ENCODE measurements at places on chromosomes 12 and 14.

DNA sequence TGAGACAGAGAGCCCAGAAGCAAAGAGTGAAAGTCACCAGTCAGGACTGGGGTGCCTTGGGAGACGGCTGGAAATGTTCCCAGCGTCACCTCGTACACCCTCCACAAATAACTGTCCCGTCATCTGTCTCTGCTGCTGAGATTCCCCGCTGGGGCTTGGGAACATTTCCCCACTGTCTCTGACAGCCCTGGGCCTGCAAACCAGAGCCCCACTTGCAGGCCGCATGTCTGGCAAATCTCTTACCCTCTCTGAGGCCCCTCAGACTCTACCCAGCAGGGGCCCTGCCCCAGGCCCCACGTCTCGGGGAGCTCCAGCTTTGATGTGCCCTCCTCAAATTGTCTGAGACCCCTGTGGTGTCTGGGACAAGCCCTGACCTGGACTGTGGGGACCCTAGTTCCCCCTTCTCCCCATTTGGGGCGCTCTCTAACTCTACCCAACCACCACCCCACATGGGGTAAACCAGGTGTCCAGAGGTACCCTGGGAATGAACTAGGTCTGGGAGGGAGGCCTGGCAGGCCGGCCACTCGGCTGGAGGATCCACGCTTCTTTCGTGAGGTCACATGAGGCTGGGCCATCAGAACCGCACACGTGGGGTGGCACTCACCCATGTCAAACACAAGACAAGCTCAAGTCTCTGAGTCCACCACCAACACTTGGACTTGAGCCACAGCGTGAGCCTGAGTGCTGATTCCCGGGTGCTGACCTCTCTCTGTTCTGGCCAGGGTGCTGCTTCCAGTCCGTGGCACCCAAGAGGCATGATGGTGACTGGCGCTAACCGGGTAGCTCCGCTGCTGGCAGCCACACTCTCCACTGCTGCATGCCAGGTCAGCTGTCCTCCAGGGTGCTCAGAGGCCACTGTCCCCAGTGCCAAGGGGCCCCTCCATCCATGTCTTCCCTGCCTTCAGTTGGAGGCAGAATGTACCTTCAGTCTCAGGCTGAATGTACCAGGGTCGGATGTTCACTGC, 59.8 kb downstream of the DIO3 start:
- no peak for DNase-seq

DNA sequence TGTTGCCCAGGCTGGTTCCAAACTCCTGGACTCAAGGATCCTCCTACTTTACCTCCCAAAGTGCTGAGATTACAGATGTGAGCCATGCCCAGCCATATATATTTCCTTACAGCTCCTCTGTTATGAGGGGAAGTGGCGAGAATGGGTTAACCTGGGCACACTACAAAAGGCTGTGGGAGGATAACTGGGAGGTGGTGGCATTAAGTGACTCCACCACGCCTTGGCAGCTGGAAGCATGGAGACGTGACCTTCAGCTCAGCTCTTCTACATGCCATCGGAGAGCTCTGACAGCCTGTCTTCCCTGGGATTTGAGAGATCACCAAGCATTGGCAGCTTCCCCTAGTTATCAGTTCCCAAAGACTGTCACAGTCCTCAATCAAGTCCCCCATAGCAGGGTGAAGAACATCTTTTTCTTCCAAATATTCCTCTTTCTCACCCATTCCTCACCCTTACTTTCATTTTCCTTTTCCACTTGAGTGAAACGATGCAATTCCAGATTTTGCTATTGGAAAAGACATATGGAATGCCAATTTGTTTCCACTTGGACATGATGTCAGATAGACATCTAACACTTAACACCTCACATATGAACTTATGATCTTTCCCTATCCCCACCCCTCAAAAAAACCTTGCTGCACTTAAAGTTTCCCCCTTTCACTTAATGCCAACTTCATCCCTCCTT, 48.5 kb downstream of the PHLDA1 start:
- no peak for DNase-seq

- no peak for DNase-seq
Measured at GRCh38 chr14:89264196-89264800, 152.7 kb downstream of the FOXN3 start.

DNA sequence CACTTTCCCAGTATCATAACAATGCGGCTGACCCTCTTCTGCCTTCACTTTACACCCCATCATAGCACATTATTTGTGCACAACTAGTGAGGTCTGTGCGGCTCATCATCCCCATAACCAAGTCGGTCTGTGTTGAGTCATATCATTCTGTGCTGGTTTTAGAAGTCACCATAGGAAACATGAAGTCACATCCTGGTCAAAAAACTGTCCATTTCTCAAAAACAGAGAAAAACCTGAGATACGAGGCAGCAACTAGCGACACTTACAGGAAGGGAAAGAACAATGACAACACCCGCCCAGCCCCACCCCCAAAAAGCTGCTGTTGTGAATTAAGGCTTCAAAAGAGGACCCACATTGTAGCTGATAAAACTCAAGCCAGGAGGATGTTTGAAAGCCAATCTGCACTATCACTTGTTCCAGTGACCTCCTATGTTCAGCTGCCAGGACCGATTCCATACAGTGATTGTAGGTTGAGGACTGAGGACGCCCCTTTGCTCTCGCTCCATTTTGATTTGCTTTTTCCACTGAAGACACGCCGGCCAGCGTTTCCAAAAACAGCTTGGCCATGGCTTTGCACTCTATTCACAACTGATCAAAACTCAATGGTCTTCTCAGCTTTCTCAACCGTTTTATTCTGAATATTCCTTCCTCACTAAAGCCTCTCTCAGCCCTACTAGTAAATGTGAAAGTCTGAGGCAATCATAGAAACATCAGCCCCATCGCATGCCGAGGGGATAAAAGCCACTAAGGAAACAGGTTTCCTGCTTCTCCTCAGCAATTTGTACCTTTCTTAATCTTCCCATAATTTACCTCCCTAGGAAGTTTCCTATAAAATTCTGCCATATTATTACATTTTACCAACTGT, 87.5 kb downstream of the DUSP16 start:
- no peak for DNase-seq

- no peak for DNase-seq
Measured at GRCh38 chr12:68565391-68565903, 45.3 kb upstream of the RAP1B start.

DNA sequence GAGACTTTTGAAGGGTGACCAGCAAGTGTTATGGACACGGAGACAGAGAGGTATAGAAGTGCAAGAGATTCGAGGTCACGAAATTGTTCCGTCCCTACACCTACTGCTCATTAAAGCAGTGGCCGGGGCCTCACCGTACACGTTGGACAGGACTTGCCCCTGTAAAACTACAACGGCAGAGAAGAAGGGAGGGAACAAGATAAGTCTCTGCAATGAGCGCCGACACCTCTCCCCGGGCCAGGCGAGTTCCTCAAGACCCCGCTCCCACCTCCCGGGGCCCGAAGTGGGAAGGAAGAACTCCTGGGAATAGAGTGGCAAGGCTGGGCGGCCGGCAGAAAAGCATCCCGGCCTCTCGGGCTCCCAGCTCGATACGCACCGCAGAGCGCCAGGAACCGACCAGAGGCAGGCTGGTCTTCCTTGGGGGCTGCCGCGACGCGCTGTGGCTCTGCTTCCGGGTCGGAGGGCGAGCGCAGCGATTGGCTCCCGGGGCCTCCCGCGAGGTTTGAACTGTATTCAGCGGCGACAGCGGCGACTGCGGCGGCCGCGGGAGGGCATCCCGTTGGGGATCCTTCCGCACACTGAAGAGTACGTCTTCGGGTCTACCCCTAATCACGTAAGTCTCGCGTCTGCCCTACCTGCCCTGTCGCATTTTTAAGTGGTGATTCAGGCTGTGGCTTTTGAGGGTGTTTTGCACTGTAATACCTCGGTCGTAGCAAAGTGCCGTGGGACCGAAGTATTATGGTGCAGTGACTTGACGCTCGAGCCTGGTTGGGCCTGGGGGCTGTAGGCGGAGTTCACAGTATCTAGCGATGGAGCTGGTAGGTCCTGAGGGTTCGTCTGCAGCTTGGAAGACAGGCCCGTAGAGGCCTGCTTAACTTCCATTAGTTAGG, at the start of the genes NUP37 and PARPBP:
Gene NUP37 (minus strand): TSS at position 441 of the 890 bp plus-strand sequence. CDS start 1,596 bp downstream, outside the sequence.
Gene PARPBP (plus strand): TSS at position 510 of the 890 bp plus-strand sequence. CDS start 3,706 bp downstream, outside the sequence.
- peak; percentile 90 for DNase-seq

GRCh38 chr12:105233041-105233905, 2.7 kb downstream of the APPL2 start:
- DNase-seq: no peak

DNA sequence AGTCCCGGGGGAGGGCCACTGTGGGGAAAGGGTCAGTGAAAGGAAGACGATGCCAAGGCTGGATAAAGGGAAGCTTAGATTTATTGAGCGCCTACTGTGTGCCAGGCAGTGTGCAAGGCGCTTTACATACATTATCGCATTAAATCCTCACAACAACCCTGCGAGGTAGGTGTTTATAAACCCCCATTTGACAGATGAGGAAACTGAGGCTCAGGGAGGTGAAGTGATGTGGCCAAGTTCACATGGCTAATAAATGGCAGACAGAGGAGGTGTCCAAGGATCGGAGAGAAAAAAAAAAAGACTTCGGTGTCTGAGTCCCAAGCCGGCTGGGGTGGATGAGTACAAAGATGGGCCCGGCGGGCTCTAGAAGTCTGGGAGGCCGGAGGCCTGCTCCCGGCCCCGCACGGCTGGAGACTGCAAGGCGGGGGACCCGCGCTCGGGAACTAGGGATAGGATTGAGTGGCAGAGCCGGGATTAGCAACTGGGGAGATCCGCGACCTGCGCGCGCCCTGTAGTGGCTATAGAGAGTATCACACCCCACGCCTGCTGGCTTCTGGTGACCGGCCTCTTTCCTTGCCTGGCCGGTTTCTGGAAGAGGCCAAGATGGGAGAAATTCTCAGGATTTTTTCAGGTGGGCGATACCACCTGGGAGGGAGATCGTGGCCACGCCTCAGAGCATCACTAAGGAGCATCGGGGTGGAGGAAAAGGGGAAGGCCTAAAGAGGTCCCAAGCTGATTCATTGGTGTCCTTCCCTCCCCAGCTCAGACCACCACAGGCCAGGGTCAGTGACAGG, 3.9 kb downstream of the DDN start:
- peak; percentile 86 for DNase-seq

DNA sequence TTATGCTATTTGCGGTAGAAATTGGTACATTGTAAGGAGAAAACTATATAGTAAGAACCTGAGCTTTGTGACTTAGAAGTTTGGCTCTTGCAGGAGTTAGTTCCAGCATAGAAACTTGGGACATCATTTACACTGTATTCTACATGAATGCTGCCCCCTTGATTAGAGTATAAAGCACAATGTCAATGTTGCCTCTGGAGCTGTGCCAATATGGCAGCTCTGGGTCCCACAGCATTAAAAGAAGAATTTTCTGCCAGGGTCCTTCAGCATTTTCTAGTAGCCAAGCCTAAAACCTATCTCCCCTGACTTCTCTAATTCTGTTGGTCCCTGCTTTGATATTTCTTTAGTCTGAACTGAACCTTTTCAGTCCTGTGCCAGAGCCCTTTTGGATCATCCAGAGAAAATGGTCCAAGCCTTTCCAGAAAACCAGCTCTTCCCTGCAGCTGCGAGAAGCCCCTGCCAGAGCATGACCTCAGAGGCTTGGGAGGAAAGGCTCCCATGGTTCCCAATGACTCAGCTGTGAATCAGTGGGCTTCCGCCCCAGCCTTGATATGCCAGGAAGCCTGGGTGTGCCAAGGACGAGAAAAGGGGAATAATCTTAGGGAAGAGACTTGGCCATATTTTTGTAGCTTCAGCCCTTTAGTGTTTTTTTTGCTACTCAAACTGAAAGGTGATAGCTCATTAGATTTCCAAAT, 43.2 kb downstream of the PLEKHG7 start:
- DNase-seq: no peak

DNA sequence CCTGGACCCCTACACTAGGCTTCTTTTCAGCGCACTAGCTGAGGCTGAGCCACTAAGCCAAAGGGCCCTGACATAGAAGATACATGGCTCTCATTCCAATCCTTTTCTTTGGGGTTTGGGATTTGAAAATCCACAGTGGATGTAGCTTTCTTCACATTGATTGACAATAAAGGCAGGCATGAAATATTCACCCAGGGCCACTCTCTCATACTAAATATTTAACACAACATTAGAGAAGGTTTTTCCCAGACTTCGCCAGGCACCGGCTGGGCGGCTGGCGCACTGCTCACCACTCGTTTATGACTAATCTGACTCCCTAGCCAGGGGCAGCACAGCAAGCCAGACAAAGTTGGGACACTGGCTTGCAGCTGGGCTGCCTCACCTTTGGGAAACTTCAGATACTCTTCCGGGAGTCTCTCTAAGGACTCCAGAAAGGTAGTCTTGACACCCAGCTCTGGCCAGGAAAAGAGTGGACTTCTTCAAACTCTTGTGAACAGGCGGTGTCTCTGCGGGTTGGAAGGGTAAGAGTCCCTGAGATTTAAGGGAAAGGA, 699 bp upstream of the HOXC11 start:
- no peak for DNase-seq

- no peak for DNase-seq
Measured at GRCh38 chr12:116922194-116922897, 11.6 kb downstream of the FBXW8 start.

- DNase-seq: no peak
Measured at GRCh38 chr14:22502007-22502406, 87.0 kb downstream of the DAD1 start.

- peak; percentile 58 for DNase-seq
Measured at GRCh38 chr12:90064852-90065801, 356.5 kb upstream of the ATP2B1 start.

DNA sequence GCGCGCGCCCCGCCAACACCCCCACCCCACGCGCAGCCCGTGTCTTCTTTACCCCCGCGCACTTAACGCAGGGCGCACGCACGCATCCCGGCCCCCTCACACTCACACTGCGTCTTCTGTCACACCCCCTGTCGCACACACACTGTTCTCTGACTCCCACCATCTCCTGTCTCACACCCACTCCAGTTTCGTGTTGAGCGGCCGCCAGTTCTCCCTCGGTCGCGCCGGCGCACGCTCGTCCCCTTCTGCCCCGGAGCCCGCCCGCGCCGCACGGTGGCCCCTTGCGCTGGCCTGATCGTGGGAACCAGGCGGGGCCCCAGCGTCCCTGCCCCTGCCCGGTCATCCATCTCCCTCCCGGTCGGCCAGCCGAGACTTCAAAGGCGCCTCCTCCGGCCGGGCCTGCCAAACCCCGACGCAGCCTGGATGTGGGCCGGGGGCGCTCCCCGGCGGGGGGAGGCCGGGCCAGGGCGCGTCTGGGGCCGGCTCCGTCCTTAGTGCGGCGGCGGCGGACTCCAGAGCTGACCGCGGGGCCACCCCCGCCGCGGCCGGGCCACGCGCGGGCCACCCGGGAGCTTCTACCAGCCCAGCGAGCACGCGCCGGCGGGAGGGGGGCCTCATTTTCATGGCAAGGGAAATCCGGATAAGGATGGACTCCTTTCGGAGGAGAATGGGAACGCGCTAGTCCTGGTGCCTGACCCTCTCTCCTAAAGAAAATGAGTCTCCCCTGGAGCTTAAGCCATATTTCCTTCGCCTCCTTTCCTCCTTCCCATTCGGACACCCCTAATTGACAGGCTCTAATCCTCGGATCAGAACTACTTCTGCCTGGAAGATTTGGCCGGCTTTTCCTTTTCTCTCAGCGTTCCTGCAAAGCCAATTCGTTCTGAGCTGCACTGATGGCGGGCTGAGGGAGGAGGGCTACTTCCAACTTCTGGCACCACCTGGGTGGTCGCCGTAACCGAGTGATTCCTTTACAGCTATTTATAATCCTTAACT, 82.0 kb upstream of the HMGA2 start:
- peak; percentile 60 for DNase-seq
